ENCODE measurements at places on chromosomes 6 and 20. TPM values are rescaled to one million over a fixed set of nuclear protein-coding genes. Genes with fewer than 3 reads are reported as not detected.

Gene CCR6
- total RNA-seq, result not detected

Gene GNMT
- not detected for total RNA-seq

Gene MYT1
- not detected for total RNA-seq

Gene SEMG1
- not detected for total RNA-seq

- no peak for DNase-seq
These were observed 172.5 kb upstream of the KCNK16 start for GRCh38 chr6:39494998-39495397.

- DNase-seq, result peak; percentile 34
These were observed 90.6 kb upstream of the MLN start for GRCh38 chr6:33894438-33894837.

DNA sequence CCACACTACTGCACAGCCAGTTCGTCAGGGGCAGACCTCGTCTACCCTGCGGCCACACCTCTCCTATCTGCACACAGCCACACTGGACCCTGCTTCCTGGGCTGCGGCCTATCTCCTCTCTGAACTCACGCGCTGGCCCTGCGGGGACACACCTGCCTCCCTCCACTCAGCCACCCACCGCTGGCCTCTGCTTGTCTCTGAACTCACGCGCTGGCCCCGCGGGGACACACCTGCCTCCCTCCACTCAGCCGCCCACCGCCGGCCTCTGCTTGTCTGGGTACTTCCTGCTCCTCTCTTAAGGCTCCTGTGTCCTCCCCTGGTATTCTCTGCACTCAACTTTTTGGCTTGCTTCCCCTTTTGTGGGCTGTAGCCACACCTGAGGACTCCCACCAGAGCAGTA, 52.3 kb downstream of the HUS1B start:
- DNase-seq, result no peak

GRCh38 chr6:17679726-17680125, 27.0 kb downstream of the NUP153 start:
- no peak for DNase-seq

DNA sequence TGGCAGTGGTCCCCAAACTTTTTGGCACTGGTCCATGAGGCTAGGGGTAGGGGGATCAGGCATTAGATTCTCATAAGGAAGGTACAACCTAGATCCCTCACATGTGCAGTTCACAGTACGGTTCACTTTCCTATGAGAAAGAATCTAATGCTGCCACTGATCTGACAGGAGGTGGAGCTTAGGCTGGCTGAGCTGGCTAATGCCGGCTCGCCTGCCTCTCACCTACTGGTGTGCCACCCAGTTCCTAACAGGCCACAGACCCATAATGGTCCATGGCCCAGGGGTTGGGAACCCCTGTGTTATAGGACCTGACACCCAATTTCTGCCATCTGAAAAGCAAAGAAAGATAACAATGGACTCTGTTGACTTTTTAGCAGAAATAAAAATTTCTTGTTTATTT, 199.6 kb downstream of the GMPR start:
- no peak for DNase-seq
